ENCODE measurements at places on chromosomes 2 and 18.
A peak's percentile ranks its signal among the peaks of the same experiment; 100 is the strongest.

GRCh38 chr2:38613849-38614213, 11.1 kb upstream of the HNRNPLL start:
- DNase-seq: no peak

DNA sequence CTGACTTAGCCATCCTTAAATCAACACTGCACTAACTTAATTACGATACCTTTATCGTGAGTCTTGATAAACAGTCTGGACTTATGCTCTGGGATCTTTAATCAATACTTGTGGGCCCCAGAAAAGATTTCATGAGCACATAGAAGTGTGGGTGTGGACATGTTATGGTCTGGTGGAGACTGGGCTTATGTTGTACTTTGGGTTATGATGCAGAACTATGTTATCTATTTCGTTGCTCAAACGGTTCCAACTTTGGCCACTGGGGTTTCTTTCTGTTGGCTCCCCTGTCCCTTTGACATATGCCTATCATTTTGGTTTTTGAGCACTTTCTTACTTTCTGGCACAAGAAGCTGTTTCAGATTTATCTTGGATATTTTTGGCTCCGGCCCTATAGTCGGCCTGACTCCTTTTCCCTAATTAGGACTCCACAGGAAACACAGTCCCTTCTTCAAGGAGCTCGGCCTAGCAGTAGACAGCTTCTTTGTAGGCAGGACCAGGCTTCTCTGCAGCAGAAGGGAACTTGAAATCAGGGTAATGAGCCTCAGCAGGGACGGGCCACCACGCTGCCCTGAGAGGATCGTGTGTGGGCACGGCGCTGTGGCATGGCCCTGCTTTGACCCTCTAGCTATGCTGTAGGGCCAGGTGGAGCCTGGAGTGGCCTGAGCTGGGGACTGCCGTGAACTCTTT, 54.6 kb upstream of the TXNDC2 start:
- DNase-seq: no peak

GRCh38 chr2:176081837-176082524, 1.8 kb downstream of the EVX2 start:
- no peak for DNase-seq

GRCh38 chr2:145022666-145023333, 502.9 kb upstream of the ZEB2 start:
- no peak for DNase-seq

DNA sequence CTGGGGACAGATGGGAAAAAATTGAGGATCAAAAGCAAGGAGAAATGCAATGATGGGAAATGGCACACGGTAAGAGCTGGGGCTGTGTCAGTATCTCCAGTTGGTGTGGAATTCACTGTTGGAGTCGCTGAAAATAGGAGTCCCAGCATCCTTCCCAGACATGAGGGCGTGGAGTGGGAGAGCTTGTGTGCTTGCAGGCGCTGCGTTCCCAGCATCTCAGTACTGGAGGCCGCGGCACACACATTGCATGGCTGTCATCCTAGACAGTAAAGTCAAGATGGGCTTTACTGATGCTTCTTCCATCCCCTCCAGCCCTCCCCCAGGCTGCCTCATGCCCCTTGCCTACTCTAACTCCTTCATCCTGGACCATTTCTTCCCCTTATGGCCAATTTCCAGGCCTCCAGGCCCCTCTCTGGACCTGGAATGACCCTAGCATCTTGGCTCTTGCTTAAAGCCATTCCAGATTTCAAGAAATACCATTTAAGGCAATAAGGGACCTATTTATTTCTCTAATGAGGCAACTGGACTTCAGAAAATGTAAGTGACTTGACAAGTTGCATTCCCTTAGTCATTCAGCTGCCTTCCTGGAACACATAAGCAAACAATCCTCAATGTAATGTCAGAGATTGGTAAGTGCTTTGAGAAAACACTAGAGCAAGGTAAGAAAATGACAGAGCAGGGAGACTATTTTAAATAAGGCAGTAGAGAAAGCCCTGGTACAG, 70.5 kb upstream of the TTC39C start:
- no peak for DNase-seq

DNA sequence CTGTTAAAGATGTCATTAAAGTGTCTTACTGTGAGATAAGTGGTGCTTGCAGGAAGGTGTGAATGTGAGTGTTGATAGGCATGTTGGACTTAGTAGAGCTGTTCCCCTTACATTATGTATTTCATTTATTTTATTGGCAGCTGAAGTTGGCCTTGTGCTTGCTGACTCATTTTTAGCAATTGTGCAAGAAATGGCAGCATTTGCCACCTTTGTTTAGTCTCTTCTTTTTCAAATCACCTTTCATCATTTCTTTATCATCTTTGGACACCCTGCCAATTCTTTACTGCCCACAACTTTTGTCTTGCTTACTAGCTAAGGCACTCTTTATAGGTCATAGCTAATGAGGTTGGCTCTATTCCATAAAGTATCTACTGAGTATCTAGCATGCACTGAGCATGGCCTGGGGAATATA, 130.3 kb upstream of the LYPD6 start:
- no peak for DNase-seq

DNA sequence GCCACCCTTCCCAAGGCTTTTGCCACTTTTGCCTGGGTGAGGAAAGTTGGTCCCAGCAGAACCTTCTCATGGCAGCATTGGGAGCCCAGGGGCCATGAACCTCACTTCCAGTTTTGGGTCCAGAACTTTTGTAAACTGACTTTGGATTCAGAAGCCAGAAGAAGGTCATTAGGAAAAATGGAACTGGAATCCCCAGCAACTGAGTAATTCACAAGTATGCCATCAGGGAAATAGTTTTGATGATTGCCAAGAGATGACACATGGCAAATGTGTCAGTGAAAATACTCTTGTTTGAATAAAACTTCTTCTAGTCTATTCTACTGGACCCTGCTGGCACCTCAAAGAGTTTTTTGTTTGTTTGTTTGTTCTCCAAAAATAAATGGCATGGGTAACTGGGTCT, 203.7 kb downstream of the SETBP1 start:
- no peak for DNase-seq

- no peak for DNase-seq
Measured at GRCh38 chr2:227511239-227511930, 39.4 kb downstream of the AGFG1 start.

GRCh38 chr2:151638191-151638933, 95.9 kb downstream of the NEB start:
- peak; percentile 40 for DNase-seq

DNA sequence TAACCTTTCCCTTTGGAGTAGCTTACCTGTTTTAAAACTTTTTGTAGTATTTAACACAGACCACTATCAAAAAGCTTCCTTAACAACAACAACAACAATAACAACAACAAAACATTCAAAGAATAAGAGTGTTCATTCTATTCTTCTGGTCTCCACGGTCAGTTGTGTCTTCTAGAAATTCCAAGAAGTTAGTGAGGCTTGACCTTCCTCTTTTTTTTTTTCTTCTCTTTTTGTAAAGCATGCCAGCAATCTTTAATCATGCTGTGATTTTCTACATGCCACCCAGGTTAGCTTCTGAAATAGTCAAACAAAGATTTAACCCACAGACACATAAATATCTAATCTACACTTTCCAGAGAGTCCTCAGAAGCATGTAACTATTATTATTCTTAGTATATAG, 28.4 kb upstream of the KLHL14 start:
- DNase-seq: no peak

Data from GM12864 (cell line).